ENCODE measurements at places on chromosomes 5 and 9.

DNA sequence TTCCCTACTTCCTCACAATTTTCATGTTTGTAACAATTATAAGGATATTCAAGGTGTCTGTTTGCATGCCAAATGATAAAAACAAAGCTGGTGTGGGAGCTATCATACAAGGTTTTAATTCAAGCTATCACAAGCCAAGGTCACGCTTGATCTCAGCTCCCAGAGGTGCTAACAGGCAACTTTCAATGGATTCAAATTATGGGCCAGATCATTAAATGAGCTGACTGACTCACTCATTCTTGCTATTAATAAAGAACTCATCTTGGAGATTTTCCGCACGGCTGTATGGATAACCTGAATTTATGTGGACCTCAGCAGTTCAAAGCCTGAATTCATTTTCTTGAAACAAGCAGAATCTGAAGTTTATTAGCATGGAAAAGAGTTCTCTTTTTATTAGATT, 267.3 kb upstream of the CDH6 start:
- DNase-seq: no peak

DNA sequence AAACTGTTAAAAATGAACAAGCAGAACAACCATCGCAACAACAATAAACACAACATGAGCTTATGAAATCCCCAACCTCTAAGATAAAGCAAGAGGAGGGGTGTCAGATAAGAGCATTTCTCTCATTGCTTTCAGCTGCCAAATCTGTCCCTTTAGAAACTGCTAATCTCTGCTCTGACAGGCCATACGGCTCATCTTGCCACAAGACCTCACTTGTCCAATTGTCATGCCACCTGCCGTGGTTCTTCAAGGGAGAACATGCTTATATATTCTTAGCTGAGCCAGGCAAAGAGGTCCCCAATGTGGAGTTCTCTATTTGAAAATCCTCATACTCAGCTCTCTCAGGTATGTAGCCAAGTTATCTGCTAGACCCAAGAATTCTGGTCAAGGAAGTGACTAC, 405.0 kb upstream of the TNC start:
- DNase-seq: no peak

- no peak for DNase-seq
These were observed 892 bp downstream of the SMIM32 start for GRCh38 chr5:136192015-136192525.

- no peak for DNase-seq
These were observed 109.1 kb upstream of the TRPC7 start for GRCh38 chr5:136474466-136474865.

DNA sequence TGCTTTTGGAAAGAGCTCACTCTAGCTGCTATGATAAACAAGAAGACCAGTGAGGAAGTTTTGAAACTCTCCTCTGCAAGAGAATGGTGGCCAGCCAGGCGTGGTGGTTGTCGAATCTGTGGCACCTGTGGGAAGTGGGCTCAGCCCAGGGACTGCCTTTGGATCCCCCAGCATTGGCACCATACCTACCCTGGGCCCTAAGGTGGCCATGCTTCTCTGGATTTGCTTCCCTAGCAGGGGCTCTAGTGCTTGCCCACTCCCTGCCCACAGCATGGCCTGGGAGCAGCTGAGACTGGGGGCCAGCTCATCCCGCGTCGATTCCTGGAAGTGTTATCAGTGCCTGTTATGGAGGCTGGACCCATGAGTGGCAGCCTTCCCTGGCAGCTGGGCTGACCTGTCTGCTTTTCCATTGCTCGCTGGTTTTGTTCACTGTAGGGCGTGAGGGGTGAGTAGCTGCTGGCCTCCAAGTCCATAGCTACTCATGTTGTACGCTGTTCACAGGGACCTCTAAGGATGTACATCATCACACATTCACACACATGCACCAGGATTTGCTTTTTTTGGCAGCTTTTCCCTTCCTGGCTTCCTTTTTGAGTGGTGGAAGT, 2.3 kb downstream of the SLC22A4 start:
- no peak for DNase-seq

DNA sequence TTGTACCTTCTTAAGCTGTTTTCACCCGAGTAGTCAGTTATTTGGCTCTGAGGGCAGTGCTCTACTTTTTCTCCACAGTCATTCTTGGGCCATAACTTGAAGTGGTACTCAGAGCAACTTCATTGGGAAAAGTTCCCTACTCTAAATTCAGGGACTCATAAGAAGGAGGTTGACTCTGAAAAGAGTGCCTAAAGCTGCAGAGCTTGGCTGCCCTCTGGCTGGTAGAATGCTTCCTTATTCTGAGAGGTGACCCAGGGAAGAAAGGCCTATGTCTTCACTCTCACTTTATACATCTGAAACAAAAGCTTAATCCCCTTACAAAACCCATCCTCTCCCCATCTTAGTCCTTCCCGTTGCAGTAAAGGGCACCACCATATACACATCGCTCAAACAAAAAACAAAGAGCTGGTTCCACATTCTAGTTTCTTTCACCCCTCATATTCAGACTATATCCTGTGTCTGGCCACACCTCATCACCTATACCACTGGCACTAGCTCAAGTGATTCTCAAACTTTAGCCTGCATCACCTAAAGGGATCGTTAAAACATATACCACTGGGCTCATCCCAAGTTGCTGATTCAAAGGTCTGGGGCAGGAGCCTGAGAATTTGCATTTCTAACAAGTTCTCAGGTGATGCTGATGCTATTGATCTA, 7.9 kb downstream of the IGIP start:
- no peak for DNase-seq

All from CD4-positive, alpha-beta T cell treated with Interleukin-21 for 1 hour (primary cell).